ENCODE measurements at places on chromosomes 12 and 14. TPM values are rescaled to one million over a fixed set of nuclear protein-coding genes. Genes with fewer than 3 reads are reported as not detected.

DNA sequence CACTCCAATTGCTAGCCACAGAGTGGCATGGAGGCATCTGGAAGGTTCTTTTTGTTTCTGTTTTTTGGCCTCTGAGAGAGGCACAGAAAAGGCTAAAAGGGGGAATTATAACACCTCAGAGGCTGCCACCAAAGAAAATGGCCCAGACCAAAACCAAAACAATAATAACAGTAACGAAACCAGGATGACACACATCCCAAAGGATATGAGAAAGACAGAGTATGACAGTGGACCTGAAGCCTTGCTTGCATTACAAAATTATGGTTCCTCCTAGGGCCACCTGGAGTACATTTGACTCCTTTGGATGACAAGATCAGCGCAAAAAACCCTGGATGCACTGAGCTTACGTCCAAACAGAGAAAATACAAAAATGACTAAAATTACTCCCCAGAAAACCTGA is 152.7 kb downstream of the AEBP2 start:
- no peak for DNase-seq

DNA sequence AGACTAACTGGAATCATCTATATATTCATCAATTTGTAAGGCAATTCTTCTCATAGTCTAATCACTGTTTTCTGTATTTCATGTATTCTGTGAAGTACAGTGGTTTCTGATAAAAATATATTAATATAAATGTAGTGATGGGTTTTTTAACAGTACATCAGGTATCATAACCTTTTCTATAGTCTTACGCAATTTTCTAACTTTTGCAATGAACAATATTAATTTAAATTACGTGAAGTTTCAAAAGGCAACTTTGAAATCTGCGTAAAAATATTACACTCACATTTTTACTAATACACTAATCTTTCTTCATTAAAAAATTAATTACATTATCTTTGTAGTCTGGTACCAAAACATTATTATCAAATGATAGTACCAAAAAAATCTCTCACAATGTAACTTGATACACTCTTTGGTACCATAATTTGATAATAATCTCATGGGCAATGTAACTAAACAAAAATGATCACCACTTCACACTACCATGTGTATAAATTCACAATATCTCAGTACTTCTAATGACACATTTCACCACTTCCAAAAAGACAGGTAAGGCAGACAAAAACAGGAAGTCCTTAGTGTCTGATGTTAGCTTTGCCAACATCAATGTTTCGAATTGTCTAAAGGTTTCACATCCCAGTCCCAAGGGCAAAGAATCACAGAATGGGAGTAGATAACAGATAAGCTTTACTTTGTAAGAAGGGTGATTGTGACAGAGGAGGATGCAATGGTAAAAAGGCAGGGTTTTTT is 8.7 kb downstream of the DNAI7 start:
- no peak for DNase-seq

- no peak for DNase-seq
Measured at GRCh38 chr12:109782326-109782703, 50.9 kb downstream of the TRPV4 start.

DNA sequence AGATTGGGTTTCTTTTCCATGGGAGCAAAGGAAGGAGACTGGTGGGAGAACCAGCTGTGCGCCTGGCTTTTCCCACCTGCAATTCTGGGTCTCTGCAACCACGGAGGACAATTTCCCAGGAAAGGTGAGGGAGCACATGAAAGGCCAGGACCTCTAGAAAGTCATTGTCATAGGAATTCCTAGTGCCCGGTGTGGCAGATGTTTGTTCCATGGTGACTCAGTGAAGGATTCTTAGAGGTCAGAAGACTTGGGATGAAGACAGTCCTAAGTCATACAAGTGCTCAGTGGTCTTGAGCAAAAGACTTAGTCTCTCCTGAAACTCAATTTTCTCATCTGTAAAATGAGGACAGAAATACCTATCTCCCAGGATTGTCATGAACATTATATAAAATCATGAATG is 51.3 kb downstream of the KCNA5 start:
- no peak for DNase-seq

DNA sequence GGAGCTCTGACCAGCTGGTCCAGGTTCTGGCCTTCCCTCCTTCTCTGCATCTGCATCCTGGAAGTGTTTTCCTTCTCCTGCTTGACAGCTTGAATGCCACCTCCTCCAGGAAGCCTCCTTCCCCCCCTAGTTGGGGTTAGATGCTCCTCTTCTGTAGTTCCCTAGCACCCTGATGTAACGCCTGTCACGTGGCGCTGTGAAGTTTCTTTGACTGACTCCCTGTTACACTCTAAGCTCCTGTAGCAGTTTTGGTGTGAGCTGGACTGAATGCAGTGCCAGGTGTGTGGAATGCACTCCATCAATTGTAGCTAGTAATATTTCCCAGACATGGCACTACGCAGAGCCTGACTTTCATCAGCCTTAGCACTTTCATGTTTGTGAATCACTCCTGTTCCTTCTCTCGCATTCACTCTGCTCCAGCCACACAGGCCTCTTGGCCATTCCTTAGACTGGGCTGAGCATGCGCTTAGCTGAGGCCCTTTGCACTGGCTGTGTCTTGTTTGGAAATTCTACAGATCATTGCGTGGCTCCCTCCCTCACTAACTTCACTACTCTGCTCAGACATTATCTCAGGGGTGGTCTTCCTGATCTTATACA is 2.1 kb upstream of the FAIM2 start:
- DNase-seq, result no peak

GRCh38 chr14:69945912-69946311 is 66.7 kb downstream of the SMOC1 start:
- DNase-seq, result no peak

The AKAP5 gene
- 0.16 TPM for polyA plus RNA-seq

- no peak for DNase-seq
Measured at GRCh38 chr14:59363531-59364226, 101.5 kb downstream of the GPR135 start.

DNA sequence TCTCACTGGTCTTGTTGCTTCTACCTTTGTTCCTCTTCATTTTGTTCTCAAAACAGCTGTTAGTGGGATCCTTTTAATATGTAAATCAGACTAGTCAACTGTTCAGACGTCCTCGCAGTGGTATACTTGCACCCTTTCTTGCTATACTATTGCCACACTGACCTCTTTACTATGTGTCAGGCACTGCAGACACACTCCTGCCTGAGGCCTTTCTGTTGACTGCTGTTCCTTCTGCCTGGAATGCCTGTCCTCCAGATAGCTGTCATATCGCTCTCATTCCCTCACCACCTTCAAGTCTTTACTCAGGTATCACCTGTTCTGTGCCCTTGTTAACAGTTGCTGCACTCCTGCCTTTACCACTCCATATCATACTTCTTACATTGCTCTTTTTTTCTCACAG is 90.0 kb upstream of the TMEM263 start:
- no peak for DNase-seq

The C14orf132 gene
- 21.2 TPM for polyA plus RNA-seq

- peak; percentile 59 for DNase-seq
Measured at GRCh38 chr14:39431416-39432178, 636 bp downstream of the FBXO33 start.

- no peak for DNase-seq
Measured at GRCh38 chr12:121649819-121650353, 19.6 kb downstream of the MORN3 start.

DNA sequence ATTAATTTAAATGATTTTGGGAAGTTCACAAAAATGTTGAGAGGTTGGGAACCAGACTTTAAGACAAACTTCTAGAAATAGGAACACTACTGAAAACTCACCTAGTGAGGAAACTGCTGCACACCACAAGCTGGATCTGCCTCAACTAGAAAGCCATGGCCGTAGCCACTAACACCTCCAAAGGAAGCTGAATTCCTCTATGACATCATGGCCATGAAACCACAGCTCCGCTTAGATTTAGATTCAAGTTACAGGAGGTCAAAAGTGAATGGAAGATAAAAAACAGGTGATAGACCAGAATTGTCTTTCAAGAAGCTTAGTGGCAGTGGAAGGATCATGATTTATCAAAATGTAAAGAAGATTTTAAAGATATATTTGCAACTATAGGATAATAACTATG is 208.8 kb upstream of the ALG10 start:
- DNase-seq, result no peak

- no peak for DNase-seq
Measured at GRCh38 chr12:23843958-23844357, 105.5 kb downstream of the SOX5 start.

DNA sequence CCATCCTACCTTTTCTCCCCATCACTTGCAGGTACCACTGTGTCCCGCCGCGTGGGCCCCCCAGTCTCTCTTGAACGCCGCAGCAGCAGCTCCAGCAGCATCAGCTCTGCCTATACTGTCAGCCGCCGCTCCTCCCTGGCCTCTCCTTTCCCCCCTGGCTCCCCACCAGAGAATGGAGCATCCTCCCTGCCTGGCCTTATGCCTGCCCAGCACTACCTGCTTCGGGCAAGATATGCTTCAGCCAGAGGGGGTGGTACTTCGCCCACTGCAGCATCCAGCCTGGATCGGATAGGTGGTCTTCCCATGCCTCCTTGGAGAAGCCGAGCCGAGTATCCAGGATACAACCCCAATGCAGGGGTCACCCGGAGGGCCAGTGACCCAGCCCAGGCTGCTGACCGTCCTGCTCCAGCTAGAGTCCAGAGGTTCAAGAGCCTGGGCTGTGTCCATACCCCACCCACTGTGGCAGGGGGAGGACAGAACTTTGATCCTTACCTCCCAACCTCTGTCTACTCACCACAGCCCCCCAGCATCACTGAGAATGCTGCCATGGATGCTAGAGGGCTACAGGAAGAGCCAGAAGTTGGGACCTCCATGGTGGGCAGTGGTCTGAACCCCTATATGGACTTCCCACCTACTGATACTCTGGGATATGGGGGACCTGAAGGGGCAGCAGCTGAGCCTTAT is 9.2 kb downstream of the ARHGAP9 start:
- DNase-seq, result no peak

DNA sequence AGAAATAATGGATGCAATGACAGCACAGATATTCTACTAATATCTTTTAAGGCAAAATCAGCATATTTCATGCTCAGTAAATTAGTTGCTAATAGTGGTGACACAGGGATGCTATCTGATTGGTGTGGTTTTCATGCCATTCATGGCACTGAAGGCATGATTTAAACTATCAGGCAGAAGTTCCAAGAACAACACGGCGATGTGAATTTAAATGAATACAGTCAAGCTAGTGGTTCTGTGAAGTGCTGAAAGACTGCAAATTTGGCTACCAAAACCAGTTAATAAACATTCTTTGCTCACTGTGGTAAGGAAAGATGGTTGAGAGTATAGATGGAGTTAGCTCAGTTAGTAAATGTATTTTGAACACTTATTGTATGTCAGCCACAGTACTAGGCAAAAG is 272.0 kb upstream of the DIO2 start:
- no peak for DNase-seq

The BICDL1 gene
- 5.2 TPM for polyA plus RNA-seq

GRCh38 chr12:6948873-6949594 is 2.1 kb upstream of the PTPN6 start:
- DNase-seq, result no peak

The HPD gene
- 7.9 TPM for polyA plus RNA-seq

The MOK gene
- 15.4 TPM for polyA plus RNA-seq

The TC2N gene
- 1.9 TPM for polyA plus RNA-seq

DNA sequence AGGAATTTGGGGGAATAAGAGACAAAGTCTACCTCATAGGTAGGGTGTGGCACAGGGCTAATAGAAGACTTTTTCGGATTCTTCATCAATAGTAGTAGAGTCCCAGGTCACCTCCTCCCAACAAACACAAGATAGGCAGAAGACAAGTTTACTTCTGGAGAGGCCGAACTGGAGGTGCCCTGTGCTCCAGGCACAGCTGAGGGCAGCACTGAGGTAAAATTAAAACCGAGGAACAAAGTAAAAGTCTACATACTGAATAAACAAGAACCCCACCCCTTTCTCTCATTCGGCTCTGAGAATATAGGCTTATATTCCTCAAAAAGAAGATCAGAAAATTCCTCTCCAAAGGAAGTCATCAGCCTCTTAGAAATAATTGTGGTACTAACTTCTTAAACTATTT is 161.5 kb downstream of the SEC23A start:
- no peak for DNase-seq

The PZP gene
- polyA plus RNA-seq, result 0.70 TPM

DNA sequence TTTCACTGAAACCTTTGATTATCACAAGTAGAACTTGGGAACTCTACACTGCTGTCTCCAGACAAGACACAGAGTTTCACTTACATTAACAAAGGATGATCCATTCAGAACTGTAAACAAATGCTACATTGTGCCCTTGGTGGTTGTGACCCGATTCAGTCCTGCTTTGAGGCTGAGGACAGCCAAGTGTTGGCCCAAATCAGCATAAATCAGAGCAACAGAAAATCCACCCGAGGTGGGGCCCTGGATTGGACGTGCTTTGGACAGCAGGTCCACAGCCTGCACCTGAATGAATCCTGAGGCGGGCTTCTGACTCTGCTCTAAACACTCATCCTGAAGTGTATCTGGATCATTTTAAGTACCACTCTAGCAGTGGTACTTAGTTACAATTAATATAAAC is 68.8 kb downstream of the PPP2R5C start:
- DNase-seq, result no peak

DNA sequence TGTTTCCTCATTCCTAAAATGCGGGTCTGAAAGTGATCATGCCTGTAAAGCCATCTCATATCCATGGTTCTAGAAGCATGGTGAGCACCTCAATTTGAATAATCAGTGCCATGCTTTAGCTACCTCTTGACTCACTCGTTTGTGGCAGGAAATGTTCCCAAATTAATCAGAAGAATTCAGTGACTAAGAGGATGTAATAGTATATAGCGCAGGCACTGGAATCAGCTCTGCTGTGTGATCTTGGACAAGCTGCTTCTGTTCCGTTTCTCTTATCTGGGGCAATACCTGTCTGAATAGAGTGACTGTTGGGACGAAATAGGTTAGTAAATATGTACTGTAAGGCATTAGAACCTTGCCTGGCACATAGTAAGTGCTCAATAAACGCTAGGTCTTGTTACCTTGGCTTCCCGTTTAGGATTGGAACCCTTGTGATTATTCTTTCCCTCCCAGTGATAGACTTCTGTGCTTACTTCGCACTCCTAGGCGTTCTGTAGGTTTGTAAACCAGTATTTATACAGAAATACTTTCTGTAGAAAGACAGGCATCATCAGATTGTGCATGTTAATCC is 820 bp upstream of the SMAGP start:
- peak; percentile 15 for DNase-seq

The VRTN gene
- polyA plus RNA-seq, result not detected

DNA sequence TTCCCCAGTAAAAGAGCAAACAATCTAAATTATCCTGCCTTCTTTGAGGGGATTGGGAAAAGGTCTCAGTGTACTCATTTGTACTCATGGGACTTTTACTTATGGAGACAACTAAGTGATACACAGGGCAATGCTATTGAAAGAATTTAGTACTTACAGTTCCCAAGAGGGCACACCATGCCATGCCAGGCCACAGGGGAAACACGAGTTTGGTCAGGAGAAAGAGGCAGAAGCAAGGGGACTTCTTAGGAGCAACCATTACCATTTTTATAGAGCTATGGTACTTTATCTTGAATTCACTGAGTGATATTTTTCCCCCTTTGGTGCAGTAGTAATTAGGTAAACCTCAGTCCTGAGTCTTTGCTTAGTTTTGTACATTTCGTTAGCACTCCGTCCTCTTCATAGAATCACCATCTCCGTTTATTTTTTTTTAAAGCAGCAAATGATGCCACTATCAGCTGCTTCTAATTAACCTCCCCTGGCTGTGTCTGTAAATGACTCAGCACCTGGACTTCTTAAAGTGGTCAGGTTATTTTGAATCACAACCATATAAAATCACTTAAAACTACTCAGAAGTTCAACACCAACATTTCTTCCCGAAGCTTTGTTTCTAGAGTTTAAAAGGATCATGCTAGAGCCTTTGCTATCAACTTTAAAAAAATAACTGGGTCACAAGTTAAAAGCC is 5.9 kb upstream of the WASHC3 start:
- no peak for DNase-seq

The LRRC10 gene
- not detected for polyA plus RNA-seq

Measured in adrenal gland (tissue), 19 donors.